Left forelimb (tissue), 1 donor: ENCODE measurements at places on chromosomes 2 and 18.

DNA sequence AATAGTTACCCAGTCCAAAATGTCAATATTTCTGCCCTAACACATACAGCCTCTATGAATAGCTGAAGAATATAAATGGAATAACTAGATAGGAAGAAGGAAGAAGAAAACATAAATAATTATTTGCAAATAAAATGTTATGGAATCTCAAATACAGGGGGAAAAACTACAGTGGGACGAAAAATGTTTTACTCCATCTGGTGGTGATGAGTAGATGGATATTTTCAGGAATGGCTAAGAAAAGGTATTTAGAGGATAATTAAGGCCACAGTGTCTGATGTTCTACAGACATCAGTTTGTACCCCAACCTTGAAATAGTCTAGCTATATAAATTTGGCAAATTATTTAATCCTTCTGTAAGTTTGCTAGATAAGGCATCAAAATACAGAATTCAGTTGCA, 178.1 kb upstream of the FSHR start:
- no peak for DNase-seq

DNA sequence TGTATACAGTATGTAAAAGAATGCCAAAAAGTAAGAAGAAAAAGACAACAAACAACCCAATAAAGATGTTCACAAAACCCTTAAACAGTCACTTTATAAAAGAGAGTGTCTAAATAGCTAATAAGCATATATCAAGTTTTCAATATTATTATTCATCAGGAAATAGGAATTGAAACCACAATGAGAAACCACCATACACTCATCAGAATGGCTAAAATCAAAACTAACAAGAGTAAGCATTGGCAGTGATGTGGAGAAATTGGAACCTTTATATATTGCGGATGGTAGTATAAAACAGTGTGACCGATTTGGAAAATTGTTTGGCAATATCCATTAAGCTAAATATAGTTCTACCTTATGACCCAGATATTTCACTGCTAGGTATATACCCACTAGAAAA, 20.5 kb upstream of the TGFA start:
- DNase-seq, result no peak

GRCh38 chr2:25085761-25086560, 44.1 kb downstream of the EFR3B start:
- DNase-seq, result no peak

DNA sequence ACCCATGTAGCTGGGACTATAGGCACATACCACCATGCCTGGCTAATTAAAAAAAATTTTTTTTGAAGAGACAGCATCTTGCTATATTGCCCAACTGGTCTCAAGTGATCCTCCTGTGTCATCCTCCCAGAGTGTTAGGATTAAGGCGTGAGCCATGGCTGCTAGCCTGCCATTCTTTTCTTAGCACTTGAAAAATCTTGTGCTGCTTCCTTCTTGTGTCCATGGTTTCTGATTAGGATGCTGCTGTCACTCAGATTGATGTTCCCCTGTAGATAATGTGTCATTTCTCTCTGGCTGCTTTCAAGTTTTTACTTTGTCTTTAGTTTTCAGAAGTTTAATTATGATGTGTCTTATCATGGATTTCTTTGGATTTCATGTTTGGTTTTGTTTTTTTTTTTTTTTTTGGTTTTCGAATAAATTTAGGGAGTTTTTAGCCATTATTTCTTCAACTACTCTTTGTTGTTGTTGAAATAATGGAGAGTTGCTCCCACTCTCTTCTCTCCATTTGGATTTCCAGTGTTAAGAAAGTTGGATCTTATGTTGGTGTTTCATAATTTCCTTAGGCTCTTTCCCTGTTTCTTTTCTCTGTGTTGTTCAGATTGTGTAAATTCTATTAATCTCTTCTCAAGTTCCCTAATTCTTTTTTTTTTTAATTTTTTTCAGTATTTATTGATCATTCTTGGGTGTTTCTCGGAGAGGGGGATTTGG, 2.5 kb downstream of the ATP9B start:
- no peak for DNase-seq

DNA sequence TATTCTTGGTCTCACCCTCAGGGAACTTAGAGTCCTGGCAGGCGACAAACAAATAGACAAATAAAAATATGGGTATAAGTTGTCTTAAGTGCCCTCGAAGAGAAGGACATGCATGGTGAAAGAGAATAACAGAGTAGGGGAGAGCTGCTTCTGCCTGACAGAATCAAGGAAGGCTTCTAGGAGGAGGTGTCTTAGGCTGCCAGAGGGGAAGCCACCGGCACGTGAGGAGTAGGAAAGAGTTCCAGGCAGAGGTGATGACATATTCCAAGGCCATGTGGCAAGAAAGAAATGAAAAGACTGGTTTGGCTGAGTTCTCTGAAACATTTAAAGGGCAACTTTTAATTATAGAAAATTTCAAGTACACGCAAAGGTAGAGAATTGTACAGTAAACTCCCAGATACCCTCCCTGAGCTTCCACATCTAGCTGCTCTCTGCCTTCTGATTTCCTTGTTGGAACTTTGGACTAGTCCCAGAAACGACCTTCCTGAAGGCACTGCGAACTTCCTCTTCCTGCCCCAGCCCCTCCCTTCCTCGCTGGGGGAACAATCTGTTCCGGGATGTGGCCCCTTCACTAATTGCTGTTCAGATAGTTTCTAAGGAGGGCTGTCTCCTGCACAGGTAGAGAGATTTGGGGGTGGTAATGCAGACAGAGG, 91.7 kb downstream of the DYSF start:
- no peak for DNase-seq
